ENCODE measurements at places on chromosomes 5 and 9.

- DNase-seq, result no peak
Measured at GRCh38 chr9:116549061-116549664, 137.9 kb upstream of the TRIM32 start.

- no peak for DNase-seq
Measured at GRCh38 chr9:89805571-89806292, 200.9 kb downstream of the GADD45G start.

DNA sequence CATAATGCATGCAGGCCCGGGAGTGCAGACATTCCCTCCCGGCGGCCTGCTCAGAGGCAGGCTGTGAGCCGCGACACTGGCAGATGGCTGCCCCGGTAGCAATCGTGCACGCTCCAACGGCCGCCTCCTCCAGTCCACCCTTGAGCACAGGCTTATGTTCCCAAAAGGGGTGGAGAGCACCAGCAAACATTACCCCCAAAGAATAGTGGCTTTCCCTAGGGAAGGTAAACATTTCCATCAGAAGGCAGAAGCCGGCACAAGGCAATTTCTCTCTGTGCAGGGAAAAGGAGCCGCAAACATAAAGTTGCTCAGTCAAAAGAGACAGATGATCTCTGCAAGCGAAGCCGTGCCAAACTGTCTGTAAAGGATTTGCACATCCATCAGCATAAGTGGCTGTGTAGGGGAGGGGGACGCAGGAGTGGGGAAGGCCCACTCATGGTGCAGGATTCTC is 92.5 kb downstream of the SIL1 start:
- DNase-seq, result no peak

GRCh38 chr5:57776035-57776434 is 293.4 kb upstream of the ACTBL2 start:
- no peak for DNase-seq

- DNase-seq, result no peak
Measured at GRCh38 chr9:130327781-130328348, 62.3 kb downstream of the HMCN2 start.

DNA sequence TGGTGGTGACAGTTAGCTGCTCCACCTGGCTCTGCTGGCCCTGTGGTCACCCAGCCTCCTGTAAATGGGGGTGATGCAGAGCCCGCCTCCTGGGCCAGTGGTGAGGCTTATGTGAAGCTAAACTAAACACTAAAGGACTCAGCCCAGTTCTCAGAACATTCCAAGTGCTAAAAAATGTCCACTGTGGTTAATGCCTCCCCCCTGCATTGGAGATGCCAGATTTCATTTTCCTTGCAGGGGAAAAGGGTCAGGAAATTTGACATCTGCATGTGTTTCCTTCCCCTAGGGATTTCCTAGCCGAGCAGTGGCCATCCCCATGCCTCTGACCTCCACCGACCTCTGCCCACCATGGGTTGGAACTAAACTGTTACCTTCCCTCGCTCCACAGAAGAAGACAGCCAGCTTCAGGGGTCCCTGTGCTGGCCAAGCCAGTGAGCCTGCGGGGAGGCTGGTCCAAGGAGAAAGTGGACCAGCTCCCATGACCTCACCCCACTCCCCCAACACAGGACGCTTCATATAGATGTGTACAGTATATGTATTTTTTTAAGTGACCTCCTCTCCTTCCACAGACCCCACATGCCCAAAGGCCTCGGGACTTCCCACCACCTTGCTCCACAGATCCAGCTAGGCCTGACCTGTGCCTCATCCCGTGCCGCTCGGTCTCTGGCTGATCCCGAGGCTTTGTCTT is 13.0 kb downstream of the CD74 start:
- no peak for DNase-seq

- DNase-seq, result no peak
Measured at GRCh38 chr9:108634672-108635462, 220.9 kb downstream of the ACTL7B start.

DNA sequence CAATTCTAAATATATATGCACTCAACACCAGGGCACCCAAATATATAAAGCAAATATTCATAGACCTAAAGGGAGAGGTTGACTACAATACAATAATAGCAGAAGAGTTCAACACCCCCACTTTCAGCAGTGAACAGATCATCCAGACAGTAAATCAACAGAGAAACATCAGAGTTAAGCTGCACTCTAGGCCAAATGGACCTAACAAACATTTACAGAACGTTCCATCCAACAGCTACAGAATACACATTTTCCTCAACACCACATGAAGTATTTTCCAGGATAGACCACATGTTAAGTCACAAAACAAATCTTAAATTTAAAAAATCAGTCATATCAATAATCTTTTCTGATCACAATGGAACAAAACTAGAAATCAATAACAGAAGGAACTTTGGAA is 18.9 kb downstream of the APBA1 start:
- DNase-seq, result no peak

GRCh38 chr5:27015758-27016157 is 22.6 kb downstream of the CDH9 start:
- DNase-seq, result no peak

DNA sequence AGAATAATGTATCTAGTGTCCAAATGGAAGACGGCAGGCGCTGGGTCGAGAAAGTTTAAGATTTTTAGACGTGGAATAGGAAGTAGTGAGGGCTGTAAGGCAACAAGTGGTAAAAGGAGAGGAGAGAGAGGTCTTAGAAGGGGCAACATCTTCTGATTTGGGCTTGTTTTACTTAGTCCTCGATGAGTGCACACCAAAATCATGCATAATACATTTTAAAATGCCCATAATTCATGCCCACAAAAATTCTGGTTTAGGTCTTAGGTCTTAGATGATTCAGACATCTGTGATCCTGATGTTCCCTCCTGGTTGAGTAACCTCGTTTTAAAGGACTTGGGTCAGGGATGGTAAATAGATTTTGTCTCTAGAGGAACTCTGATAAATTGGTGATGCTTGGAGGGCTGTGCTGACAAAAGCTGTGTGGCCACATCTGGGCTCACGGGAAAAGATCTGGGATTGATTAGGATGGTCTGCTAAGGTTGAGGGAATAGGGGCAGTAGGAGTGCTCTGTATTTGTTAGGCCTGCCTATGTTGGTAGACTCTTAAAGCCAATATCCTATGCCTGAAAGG is 476.3 kb downstream of the CCDC171 start:
- no peak for DNase-seq

DNA sequence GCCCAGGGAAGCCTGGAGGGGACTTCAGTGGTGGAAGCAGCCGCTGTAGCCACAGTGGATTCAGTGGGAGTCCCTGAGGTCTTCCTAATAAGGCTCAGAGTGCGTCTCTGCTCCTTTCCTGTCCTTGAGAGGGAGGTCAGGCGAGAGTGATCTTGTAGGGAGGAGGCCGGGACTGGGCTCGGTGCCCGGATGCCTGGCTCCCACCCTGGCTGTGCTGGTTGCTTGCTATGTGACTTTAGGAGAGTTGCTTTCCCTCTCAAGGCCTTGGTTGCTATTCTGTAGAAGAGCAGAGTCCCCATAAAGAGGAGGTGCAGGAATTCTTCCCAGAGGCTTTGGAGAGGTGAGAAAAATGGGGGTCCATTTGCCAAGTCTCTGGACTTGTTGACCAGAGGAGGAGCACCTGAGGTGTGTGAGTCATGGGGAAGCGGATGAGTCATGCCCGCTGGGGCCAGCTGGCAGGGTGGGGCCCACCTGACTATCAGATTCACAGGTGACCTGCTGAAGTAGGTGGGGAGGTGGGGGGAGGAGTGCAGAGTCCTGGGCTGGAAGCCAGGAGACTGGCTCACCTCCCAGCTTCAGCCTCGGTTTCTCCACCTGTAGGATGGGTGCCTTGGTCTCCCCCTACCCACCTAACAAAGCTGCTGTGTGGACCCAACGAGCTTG is 13.8 kb downstream of the GSN start:
- no peak for DNase-seq

- DNase-seq, result no peak
Measured at GRCh38 chr5:151691706-151692105, 5.0 kb upstream of the SPARC start.

DNA sequence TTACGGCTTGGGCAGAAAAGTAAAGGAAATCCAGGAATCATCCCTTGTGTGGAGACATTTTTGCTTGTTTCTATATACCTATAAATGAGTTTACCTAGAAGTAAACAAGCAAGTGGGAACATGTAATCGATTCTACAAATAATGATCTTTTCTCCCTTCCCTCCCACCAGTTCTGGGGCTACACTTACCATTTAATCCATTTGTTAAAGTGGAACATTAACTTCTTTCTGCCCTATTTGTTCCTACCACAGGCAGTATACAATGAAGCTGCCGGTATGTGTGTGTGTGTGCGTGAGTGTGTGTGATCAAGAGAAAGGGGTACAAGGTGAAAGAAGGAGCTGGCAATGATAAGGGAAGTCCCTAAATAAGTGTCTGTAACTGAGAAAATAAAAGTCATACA is 26.4 kb upstream of the ELL2 start:
- no peak for DNase-seq

DNA sequence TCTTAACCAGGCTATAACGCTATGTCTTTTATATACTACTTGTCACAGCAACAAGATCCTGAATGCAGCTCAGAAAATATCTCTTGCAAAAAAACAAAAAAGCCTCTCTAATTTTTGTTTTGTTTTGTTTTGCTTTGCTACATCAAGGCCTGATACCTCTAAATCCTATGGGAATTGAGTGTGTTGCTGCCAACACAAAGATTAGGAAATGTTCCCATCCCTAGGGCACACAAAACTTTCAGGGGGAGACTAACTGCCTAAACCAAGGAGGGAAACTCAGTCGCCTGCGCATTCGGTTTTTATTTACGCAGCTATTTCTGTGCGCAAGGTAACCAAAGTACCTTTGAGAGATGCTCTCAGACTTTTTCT is 1.7 kb downstream of the SSBP2 start:
- no peak for DNase-seq

GRCh38 chr5:149088686-149089085 is 25.8 kb upstream of the SH3TC2 start:
- no peak for DNase-seq

DNA sequence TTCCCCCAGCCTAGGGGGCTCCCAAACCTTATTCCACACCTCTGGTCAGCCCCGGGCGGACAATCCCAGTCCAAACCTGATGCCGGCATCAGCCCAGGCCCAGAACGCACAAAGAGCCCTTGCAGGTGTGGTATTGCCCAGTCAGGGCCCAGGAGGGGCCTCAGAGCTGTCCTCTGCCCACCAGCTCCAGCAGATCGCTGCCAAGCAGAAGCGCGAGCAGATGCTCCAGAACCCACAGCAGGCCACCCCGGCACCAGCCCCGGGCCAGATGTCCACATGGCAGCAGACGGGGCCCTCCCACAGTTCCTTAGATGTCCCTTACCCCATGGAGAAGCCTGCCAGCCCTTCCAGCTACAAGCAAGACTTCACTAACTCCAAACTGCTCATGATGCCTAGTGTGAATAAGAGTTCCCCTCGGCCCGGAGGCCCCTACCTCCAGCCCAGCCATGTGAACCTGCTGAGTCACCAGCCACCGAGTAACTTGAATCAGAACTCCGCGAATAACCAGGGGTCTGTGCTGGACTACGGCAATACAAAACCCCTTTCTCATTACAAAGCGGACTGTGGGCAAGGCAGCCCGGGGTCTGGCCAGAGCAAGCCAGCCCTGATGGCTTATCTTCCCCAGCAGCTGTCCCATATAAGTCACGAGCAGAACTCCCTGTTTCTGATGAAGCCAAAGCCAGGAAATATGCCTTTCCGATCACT is 27.6 kb upstream of the LTC4S start:
- no peak for DNase-seq

Measured in activated CD4-positive, alpha-beta T cell treated with anti-CD3 and anti-CD28 coated beads, Interleukin-2, amount 50 U/mL, for 1 hour (primary cell).